ENCODE measurements at places on chromosomes 7 and 10.
A peak's percentile ranks its signal among the peaks of the same experiment; 100 is the strongest.

- peak; percentile 68 for DNase-seq
Measured at GRCh38 chr10:131649617-131650016, 251.2 kb upstream of the PPP2R2D start.

GRCh38 chr10:108362296-108362695 lies 1197.8 kb upstream of the SORCS1 start:
- DNase-seq = no peak

DNA sequence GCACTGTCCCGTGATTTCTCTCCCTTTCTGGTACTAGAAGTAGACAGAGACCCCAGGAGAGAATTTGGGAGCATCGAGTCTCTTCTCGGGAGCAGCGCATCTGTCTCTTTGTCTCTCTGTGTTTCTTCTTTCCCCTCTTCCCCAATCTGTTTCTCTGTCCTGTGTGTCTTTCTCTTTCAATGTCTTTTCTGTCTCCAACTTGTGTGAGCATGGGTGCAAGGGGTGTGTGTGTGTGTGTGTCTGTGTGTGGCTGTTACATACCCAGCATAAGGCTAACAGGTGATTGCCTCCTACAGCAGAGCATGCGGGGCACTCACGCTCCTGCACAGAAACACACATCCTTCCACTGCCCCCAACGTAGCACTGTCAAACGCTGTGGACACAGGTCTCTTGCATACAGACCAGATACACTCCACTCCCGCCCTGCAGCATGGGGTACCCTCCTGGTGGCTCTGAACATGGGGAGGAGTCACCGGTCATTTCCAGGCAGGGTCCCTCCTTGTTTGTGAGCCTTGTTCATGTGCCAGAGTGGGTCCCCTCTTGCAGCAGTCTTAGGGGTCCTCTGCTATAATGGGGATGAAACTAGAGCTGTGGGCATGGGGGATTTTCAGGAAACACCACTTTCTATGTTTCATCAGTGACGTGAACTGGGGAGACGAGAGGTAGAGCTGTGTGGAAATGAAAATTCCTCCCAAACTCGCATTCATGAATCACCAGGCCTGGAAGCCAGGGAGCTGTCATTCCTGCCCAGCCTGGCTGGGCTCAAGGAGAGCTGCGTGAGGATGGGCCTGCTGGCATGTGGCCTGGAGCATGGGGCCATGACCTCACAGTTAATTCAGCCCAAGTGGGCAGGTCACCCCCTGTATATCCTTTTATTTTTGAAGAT lies 980 bp downstream of the ADAMTS14 start:
- no peak for DNase-seq

GRCh38 chr10:124025152-124025551 lies 68.2 kb downstream of the CHST15 start:
- no peak for DNase-seq

GRCh38 chr7:481219-481930 lies 38.3 kb downstream of the PDGFA start:
- DNase-seq = no peak

DNA sequence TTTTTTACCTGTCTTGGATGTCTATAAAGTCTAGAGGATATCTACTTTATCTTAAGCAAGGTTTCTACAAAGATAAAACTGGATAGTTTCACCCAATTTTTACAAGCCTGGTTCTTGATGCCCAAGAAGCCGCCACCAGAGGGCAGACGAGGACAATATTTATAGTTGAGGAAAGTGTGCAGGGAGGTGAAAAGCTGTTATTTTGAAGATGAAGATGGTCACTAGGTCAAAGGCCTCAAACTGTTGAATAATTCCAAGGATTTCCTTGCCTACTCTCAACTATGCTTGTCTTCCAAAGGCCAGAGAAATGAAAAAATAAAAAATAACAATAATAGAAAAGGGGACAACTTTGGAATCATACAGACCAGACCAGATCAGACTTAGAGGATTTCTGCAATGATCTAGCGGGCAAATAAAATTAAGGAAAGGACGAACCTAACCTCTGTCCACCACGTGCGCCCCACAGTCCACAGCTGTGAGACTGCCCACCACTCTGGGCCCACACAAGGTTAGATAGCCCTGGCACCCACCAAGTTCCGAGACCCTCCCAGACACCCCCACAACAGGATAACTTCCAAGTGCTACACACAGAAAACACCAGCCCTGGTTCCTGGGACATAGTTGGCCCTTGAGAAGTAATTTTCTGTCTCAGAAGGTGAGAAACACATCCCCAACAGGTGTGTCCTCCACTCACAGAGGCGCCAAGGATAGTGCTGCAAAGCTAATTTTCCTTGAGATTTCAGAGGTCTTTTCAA lies 2.8 kb downstream of the PKD1L1 start:
- DNase-seq = peak; percentile 80

- no peak for DNase-seq
Measured at GRCh38 chr10:107767185-107767584, 602.7 kb upstream of the SORCS1 start.

- no peak for DNase-seq
Measured at GRCh38 chr7:113083132-113083815, 3.4 kb downstream of the GPR85 start.

DNA sequence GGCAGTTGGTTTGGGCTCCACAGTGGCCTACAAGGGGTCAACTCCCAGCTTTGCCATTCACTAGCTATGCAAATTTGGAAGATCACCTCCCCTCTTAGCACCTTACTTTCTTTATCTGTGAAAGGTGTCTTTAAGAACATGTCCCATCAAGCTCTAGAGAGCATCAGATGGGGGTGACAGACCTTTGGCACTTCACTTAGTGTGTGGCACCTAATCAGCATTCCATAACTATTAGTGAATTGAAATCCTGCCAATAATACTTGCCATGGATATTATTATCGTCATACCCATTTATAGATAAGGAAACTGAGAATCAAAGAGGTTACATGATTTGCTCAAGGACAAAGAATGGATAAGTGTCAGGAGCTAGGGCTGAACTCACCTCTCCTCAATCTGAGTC lies 51.9 kb downstream of the PLPP4 start:
- DNase-seq = no peak
